ENCODE measurements at places on chromosomes 1 and 21.

DNA sequence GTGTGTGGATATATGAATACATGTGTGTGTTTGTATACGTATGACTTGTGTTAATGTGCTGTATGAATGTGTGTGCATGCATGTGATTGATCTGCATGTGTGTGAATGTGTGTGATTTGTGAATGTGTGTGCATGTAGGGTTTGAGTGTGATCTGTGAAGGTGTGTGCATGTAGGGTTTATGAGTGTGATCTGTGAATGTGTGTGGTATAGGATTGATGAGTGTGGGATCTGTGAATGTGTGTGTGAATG, 88.2 kb downstream of the STUM start:
- no peak for DNase-seq

DNA sequence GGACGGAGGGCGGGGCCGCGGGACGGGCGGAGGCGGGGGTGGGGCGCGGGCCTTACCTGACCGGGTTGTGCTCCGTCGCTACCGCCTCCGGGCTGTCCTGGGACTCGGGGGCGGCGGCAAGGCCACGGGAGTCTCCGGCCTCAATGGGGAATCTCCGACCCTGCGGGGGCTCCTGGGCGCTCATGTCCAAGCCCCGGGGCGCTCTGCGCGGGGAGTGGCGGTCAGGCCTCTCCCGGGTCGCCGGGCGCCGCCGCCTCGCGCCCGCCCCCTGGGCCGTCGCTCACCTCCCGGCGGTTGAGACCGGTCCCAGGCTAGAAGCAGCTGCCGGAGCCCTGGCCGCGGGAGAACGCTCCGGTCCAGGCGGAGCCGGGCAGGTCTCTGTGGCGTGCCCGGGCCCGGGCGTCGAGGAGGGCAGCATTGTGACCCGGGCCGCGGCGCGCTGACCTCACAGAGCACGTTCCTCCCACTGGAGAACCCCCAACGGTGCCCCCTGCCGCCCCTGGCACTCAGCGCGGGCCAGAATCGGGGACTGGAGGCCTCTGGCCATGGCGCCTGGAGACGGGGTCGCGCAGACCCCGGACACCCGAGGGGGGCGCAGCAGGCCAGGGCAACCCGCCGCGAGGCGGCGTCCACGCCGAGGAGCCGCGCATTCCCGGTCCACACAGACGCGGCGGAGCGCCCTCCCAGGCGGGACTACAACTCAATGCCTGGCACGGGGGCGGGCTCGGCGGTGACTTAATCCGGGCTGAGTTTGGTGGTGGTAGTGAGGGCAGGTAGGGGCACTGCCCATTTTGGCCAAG, 411 bp downstream of the FAM229A start:
- no peak for DNase-seq

- DNase-seq = no peak
These were observed 63.0 kb upstream of the RGS7 start for GRCh38 chr1:241419986-241420385.

DNA sequence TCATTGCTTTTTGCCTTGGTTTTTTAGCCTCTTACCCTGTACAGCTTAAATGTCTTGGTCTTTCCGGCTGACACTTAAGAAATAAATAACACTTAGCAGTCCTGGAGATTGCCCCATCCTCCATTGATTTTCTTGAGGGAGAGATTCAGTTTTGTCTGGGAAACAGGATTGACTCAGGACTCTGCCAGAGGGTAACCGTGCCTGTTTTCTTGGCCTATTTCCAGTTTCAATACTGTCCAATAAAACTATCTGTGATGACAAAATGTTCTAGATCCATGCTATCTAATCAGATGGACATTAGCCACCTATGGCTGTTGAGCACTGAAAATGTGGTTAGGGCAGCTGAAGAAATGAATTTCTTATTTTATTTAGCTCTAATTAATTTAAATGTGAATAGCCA, 216.1 kb downstream of the DUSP10 start:
- DNase-seq = no peak

DNA sequence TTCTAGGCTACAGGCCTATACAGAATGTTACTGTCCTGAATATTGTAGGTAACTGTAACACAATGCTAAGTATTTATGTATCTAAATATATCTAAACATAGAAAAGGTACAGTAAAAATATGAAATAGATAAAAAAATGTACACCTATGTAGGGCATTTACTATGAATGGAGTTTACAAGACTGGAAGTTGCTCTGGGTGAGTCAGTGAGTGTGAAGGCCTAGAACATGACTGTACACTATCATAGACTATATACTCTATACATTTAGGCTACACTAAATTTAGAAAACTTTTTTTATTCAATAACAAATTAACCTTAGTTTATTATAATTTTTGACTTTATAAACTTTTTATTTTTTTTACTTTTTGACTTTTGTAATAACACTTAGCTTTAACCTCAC, 136.9 kb downstream of the DUSP10 start:
- DNase-seq = no peak

- DNase-seq = no peak
These were observed at the start of gene TNFRSF14 for GRCh38 chr1:2556277-2556677. TSS of gene TNFRSF14 (plus strand) at chr1:2556371. CDS start at chr1:2556665, 294 bp downstream.

GRCh38 chr1:156217871-156218270, 5.1 kb downstream of the PMF1 start:
- no peak for DNase-seq

- no peak for DNase-seq
These were observed 5.8 kb downstream of the LINGO4 start for GRCh38 chr1:151799179-151800022.

DNA sequence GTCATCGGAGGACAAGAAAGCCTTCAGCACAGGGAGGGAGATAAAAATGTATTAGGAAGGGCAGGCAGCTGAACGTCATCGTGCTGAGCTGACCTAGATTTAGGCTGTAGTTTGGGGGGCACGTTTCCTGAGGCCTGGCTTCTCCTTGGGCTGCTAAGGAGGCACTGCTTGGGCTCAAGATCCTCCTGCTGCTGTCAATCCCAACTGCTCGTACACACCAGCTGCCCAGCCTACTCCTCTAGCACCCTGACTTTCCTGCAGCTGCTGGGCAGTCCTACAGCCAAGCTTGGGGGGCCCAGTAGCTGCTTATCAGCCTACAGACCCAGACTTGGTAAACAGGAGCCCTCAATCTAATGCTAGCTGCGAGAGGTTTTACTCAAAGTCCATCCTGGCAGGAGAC, 6.2 kb downstream of the TMEM35B start:
- no peak for DNase-seq

GRCh38 chr1:44442791-44443190, 37.7 kb downstream of the RNF220 start:
- no peak for DNase-seq

GRCh38 chr1:248054671-248055070, 8.0 kb downstream of the OR2L3 start:
- DNase-seq = no peak

DNA sequence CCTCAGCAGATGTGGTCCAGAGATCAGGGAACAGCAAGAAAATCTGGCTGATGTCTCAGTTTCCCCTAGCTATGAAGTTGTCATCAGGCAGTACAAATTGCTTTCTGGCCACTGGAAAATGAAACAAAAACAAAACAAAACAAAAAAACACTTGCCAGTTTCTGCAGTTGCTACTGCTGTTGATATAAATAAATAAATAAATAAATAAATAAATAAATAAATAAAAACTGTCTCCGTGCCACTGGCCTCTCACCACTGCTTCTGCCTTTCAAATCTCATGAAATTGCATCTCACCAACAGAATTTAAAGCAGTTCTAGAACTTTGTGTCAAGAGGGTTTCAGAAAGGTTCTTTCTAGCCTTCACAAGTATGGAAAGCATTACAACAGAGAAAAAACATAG, 62.9 kb downstream of the C1orf87 start:
- DNase-seq = no peak

GRCh38 chr1:107724648-107725047, 240.3 kb downstream of the VAV3 start:
- DNase-seq = no peak

DNA sequence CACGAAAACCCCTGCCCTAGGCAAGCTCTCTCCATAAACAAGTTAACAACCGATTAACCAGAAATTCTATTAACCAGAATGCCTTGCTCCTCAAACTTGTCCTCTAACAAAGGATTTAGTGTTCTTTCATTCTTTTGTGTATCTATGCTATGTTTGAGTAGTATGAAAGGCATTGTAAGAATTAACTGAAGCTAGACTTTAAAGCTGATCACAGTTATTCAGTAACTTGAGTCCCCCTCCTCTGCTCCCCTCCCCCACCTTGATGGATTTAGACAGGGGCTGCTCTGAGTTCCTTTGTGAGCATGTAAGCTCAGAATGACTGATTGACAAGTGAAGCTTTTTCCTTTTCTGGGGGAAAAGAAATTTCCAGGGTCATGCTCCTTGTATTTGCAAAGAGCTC, 257.6 kb downstream of the TTLL7 start:
- peak; percentile 81 for DNase-seq

GRCh38 chr1:94240822-94241221, 3.4 kb upstream of the ARHGAP29 start:
- DNase-seq = no peak

DNA sequence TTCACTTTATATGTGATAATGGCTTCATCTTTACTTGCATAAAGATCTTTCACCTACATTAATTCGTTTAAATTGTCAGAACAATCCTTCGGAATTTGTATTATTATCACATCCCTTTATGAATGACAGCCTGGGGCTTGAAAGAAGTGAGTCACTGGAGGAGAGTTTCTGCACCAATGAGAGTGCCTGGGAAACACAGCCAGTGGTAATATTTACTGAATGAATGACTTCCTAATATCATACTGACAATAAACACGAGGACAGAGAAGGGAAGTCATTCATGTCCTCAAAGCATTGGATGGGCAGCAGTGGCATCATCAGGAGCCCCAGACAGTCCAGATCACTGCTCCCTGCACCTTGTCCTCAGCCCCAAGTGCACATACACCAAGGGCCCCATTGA, 40.7 kb upstream of the PDE4B start:
- DNase-seq = peak; percentile 11

DNA sequence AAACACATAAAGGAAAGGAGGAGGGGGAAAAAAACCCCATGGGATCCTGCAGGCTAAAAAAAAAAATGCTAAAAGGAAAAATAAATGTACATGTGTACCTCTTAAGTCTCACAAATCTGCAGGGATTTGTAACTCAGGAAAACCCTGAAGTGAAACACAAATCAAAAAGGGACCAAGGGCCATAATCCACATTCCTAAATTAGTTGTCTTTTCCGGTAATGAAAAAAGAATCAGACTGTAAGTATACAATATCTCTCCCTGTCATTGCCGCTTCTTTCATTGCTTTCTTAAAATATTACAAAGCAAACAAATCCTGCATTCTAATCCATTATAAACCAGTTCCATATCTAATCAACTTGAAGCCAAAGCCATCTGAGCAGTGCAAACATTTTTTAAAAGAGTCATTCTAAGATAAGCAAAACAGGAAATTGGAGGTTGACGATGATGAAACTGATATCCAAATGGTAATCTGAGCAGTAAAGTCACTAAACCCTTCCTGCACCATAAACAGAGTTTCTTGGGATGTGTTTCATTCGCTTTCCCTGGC, 58.7 kb upstream of the SIM2 start:
- DNase-seq = no peak

DNA sequence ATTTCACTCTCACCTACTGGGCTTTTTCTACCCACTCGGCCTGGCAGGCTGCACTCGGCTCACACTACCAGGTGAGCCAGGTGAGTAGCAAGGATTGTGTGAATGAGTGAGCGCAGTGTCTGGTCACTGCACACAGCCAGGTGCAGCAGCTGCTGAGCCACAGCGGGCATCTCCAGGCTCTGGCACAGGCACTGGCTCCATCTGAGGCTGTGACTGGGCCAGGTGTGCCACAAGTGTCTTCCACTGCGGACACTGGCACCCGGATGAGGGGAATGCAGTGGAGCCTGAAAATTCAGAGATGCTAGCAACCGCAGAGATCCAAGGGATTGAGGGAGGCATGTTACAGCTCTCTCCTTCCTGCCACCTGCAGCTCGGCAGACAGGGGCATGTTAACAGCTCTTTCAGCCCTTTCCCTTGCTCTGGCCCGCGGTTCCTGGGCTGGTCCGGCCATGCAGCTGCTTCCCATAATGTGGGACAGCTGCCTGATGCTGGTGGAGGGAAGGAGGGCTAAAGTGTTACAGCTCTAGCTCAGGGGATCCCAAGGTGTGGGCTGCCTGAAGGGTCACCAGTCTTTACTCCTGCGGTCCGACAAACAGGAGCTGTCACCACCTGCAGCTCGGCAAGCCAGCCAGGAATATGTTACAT, 1038.3 kb downstream of the AMY1C start:
- no peak for DNase-seq

DNA sequence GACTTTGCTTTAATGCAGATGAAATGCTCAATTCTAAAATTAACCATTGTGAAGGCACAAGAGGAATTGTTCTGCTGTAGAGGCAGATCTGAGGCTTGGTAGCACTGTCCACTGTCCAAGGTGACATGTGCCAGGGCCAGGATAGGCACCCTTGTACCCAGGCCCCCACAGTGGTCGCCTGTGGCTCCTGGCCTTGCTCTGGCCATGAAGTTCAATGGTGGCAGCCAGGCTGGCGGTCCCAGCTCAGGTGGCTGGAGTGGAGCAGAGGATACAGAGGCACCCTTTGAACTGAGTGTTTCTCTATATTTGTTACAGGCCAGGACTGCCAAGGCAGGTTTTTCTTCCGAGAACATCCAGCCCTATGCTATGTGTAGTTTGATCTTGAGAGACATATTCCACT, 102.6 kb downstream of the PTGS2 start:
- no peak for DNase-seq

DNA sequence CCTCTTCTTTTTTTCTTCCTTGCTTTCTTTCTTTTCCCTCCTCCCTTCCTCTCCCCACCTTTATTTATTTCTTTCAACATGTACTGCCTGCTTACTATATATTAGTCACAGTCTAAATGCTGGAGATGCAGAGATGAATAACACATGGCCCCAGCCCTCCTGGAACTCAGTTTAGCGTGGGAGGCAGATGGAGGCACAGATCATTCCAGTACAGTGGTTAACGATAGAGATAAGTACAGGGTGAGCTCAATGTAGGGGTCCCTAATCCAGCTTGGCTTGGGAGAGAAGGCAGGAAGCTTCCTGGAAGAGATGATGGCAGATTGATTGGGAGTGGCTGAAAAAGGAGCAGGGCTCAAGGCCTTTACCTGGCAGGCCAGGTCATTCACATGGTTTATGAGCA, 55.6 kb upstream of the PPP2R5A start:
- DNase-seq = no peak

DNA sequence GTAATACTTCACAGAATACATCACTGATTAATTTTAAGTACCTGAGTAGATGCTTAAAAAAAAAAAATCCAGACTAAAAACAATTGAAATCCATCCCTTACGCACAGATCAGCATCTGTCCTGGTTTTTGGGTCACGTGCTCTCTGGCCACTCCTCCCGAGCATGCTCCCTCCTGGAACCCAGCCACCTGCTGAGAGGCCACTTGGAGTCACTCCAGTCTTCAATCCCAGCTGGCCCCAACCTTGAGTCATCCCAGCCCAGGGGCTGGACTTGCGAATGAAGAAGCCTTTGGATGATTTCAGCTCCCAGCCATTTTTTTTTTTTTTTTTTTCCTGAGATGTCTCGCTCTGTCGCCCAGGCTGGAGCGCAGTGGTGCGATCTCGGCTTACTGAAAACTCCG, 8.9 kb downstream of the MAP1LC3C start:
- no peak for DNase-seq

GRCh38 chr1:89723863-89724262, 90.9 kb downstream of the LRRC8C start:
- DNase-seq = no peak

- DNase-seq = no peak
These were observed 47.1 kb downstream of the UMODL1 start for GRCh38 chr21:42117967-42118780.

GRCh38 chr1:43711049-43711448, 3.7 kb downstream of the ST3GAL3 start:
- DNase-seq = peak; percentile 68
